Activated T-helper 2 cell treated with anti-CD3 and anti-CD28 coated beads, Interferon-gamma antibody, Interleukin-2, Interleukin-4, amounts not matched to agents 10 μg/mL and 5 μg/mL and 100 μg/mL, durations not matched to agents 14 hours and 24 hours and 36 hours (primary cell): ENCODE measurements at places on chromosomes 12 and 14. TPM values are rescaled to one million over a fixed set of nuclear protein-coding genes. Genes with fewer than 3 reads are reported as not detected.

Gene SLC7A7
- 0.25 TPM in 1 of 2 replicates, not detected in the other for total RNA-seq

Gene FAM186B
- 0.30 and 0.37 TPM in 2 replicates for total RNA-seq

Gene MSI1
- 1.4 and 3.5 TPM in 2 replicates for total RNA-seq

Gene CLEC4D
- not detected in 2 replicates for total RNA-seq

Gene ENDOU
- total RNA-seq, result not detected in 2 replicates

Gene B4GALNT1
- 10.8 and 11.3 TPM in 2 replicates for total RNA-seq

Gene INHBE
- total RNA-seq, result 0.25 and 0.39 TPM in 2 replicates

Gene SLC5A8
- total RNA-seq, result not detected in 2 replicates

Gene IKZF4
- total RNA-seq, result 34.8 and 35.5 TPM in 2 replicates

Gene GPRC5D
- not detected in 2 replicates for total RNA-seq

Gene KRT72
- not detected in 2 replicates for total RNA-seq

Gene FOXN4
- not detected in 2 replicates for total RNA-seq

Gene TAS2R42
- total RNA-seq, result not detected in 2 replicates

Gene TAS2R30
- 2.9 and 3.6 TPM in 2 replicates for total RNA-seq

Gene DACT1
- total RNA-seq, result 6.6 and 7.8 TPM in 2 replicates

Gene ART4
- not detected in 2 replicates for total RNA-seq

Gene PLEKHG7
- not detected in 2 replicates for total RNA-seq

Gene CNPY2
- total RNA-seq, result 160 and 165 TPM in 2 replicates

Gene SLC38A4
- not detected in 2 replicates for total RNA-seq

Gene RAD51AP1
- total RNA-seq, result 31.0 and 34.1 TPM in 2 replicates

Gene SERPINA5
- not detected in 2 replicates for total RNA-seq

Gene DPF3
- total RNA-seq, result 0.62 and 0.66 TPM in 2 replicates

Gene DUSP16
- total RNA-seq, result 64.7 and 66.5 TPM in 2 replicates

Gene CLEC4A
- 0.94 TPM in 1 of 2 replicates, not detected in the other for total RNA-seq

Gene CMA1
- total RNA-seq, result 0.25 TPM in 1 of 2 replicates, not detected in the other

Gene CIROP
- total RNA-seq, result not detected in 2 replicates

Gene FBLN5
- total RNA-seq, result 6.2 and 6.4 TPM in 2 replicates

Gene SPX
- total RNA-seq, result 1.1 and 1.6 TPM in 2 replicates

Gene TAS2R19
- total RNA-seq, result 3.1 and 3.6 TPM in 2 replicates

Gene WSB2
- 84.2 and 89.3 TPM in 2 replicates for total RNA-seq
